ENCODE measurements at places on chromosomes 16 and 17.

DNA sequence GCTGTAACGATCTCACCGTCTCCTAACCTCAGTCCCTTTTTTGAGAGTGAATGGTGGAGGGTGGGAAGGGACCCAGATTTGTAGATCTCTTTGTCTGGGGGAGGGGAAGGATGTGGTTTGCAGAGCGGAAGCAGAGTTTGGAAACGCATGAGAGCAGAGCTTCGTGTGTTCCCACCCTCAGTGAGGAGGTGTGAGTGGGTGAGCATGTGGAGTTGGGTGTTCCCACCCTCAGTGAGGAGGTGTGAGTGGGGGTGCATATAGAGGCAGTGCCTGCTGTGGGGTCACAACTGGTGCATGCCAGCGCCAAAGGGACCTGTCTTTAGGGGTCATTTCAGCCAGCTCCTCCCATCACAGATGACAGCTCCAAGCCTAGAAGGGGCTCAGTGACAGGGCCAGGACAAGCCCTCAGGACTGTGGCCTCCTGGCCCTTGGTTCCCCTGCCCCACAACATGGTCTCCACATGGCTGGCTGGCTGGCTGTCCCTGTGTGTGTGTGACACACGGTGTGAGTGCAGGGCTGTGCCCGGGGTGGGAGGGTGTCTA, 1.8 kb upstream of the CISD3 start:
- DNase-seq: peak; percentile 52

GRCh38 chr16:1575578-1575977, 36.3 kb downstream of the IFT140 start:
- DNase-seq: no peak

GRCh38 chr17:82055023-82055964, 3.6 kb downstream of the GPS1 start:
- DNase-seq: no peak

DNA sequence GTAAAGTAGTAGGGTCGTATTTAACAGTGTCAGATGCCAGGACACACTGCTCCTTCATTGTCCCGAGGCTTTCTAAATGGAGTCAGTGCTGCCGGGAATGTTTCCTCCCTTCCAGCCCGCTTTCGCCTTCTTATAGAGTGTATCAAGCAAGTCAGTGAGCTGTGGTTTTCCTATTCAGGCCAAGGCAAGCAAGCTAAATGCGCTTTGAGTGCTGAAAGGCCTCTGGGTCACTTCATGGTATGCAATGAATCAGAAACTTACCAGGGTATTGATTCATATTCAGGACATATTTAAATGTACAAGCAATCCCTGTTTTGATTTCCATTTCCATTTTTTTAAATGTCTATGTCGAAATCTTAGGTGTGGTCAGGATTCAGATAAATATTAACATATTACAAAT, 327.9 kb upstream of the SOX9 start:
- DNase-seq: no peak

- DNase-seq: no peak
These were observed 14.5 kb downstream of the KIF19 start for GRCh38 chr17:74340470-74341023.

DNA sequence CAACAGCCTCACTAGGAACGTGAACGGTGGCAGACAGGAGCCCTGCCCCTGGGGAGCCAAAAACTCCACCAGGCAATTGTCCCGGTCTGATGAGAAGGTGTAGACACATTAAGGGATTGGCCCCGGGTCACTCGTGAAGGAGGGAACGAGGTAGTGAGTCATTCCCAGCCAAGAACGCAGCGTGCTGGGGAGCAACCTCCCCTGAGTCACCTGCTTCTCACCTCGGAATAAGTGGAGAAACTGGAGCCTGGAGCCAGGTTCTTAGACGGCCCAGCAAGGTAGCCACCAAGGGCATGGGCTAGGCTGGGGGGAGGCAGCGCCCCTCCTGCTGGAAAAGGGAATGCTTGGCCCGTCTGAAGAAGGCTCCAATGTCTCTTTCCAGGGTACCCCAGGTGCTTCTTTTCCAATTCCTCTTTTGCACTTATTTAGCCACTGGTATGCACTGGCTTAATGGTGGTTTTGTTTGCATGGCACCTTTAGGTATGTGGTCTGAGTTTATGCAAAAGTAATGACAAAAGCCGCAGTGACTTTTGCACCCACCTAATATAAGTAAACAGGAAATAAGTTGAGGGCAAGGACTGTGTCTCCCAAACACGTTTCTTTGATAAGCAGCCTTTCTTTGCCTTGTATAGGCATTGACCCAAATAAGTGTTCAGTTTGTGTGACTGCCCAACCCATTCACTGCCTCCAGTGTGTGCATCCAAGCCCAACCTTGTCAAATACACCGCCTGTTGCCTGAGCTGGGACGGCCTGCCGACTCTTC, 1.8 kb upstream of the HELZ start:
- peak; percentile 76 for DNase-seq

GRCh38 chr16:19295393-19295792, 9.9 kb downstream of the CLEC19A start:
- DNase-seq: no peak

DNA sequence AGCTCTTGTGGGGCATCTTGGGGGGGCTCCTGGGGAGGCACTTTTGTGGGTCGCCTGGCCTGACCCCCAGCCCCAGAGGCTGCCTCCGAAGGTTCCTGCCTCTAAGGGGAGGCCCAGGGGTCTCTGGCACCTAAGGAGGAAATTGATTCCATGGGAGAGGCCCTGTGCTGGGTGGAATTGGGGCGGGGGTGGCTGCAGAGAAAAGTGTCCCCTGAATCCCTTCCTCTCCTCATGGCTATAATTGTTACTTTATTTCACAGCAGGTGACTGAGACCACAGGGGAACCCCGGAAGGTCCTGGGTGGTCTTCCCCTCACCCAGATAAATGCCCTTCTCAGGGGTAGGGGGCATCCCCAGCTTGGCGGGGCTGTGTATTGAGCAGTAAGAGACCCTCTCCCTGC, 3.1 kb downstream of the GLIS2 start:
- DNase-seq: no peak

DNA sequence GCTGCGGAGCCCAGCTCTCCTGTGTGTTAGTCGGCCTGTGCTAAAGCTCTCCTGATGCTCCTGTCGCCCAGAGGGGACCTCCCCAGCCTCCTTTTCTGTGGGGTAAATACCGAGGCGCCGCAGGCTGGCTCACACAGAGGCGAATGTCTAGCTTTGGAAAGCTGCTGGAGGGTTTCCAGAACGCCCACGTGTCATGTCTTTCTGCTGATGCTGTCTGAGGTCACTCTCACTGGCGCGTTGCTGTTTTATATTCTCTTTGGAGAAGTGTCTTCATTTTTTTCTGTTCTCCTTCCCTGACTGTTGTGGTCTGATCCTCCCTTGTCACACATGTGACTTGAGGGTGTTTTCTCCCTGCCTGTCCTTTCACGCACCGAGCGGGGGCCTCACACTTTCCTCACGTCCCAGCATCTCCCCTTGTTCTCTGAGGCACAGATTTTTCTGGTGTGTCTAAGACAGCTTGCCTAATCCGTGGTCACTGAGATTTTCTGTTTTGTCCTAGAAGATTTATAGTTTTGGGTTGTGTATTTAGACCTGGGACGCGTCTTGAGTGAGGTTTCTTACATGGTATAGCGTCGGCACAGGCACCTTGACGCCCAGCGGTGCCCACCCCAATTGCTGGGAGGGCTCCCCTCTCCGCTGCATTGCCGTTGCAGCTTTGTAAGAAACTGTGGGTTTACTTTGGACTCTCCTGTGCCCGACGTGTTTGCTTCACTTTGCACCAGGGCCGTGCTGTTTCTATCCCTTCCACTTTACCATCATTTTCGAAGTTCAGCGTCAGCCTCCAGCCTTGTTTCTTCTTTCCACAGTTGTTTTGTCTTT, 92.1 kb upstream of the ZNF750 start:
- peak; percentile 34 for DNase-seq

- DNase-seq: no peak
These were observed 103.2 kb upstream of the AXIN2 start for GRCh38 chr17:65664696-65665095.

DNA sequence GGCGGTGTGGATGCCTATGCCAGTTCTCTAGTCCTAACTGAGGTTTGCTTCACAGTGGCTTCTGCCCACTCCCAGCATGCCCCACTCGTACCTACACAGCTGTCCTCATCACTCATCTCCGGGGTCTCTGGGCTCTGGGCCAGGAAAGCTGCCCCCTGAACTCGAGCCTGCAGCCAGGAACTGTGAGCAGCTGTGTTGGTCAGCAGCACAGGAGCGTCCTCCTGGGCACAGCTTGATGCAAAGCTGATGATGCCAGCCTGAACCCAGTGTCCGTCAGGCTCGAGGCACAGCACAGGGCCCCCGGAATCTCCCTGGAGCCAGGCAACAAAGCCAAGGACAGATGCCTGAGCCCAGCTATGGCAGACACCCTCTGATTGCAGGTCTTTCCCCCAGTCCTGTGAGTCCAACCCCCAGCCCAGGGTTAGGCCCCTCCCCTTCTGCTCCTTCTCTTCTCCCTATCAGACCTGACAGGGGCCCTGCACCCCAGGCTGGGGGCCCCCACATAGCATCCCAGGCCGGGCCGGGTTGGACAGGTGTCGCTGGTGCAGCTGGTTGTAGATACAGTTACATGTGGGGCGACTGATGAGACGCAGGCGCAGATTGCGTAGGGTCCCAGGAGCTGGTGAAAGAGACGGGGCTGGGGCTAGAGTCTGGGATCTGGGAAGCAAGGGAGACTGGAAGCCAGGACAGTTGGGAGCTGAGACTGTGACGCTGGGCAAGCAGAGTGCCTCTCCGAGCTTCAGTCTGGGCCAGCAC, 2.7 kb downstream of the PRSS53 start:
- DNase-seq: no peak

- DNase-seq: peak; percentile 52
These were observed 5.9 kb upstream of the SDK2 start for GRCh38 chr17:73650140-73650539.

DNA sequence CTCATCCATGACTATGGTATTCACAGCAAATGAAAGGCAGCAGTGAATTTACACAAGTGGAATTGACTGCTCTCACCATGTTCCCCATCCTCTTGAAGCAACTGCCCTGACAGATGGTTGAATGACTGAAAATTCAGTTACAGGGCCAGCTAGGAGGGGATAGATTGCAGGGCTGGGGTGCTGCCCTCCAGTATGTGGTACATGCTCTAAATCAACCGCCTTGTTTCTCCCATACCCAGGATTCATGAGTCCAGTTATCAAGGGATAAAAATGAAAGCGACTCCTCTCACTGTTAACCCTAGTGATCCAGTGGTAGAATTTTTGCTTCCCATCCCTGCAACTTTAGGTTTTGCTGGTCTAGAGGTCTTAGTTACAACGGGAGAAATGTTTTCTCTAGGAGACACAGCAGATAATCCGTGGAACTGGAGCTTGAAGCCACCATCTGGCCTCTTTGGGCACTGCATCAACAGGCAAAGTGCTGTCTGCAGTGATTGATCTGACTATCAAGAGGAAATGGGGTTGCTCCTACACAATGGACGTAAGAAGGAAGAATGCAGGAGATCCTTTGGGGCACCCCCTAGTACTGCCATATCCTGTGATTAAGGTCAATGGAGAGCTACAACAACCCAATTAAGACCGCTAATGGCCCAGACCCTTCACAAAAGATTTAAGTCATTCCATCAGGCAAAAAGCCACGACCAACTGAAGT, 32.0 kb downstream of the SCPEP1 start:
- DNase-seq: peak; percentile 73

- DNase-seq: no peak
These were observed 5.7 kb upstream of the IL32 start for GRCh38 chr16:3059723-3060242.

- DNase-seq: no peak
These were observed 32.5 kb upstream of the CDH8 start for GRCh38 chr16:62068747-62069146.

DNA sequence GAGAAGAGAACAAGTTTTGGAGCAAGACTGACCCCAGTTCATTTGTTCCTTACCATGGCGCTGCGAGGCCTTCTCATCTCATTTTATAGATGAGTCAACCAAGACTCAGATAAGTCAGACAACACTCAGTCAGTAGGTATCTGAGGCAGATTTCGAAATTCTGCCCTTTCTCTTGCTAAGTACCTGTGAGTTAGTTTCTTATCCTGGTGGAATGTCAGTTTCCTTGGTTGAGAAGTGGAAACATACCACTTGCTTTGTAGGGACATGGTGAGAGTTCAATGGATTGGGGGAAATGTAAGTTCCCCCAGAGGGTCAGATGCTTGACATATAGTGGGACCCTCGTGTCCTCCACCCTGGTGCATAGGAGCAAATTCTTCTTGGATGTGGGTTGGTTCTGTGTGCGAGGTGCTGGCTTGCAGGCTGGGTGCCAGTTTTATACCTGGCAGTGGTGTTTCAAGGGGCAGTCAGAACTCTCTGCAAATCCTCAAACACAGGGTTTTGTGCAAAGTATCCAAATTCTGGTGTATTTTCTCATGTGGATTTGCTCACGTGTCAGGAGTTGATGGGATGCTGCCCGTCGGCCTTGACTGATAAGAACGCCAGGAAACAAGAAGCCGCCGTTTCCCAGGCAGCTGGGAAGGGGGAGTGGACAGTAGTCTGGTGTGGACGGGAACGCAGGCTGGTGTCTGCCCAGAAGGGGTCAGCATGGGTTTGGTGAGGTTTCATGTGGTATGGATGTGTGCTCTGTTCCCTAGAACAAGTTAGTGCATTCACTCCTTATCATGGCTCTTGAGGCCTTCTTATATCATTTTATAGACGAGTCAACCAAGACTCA, 61.1 kb upstream of the CIBAR2 start:
- DNase-seq: no peak

GRCh38 chr17:62092784-62093183, 27.7 kb upstream of the MED13 start:
- no peak for DNase-seq

- DNase-seq: no peak
These were observed 131.2 kb downstream of the HS3ST3B1 start for GRCh38 chr17:14432079-14432478.

DNA sequence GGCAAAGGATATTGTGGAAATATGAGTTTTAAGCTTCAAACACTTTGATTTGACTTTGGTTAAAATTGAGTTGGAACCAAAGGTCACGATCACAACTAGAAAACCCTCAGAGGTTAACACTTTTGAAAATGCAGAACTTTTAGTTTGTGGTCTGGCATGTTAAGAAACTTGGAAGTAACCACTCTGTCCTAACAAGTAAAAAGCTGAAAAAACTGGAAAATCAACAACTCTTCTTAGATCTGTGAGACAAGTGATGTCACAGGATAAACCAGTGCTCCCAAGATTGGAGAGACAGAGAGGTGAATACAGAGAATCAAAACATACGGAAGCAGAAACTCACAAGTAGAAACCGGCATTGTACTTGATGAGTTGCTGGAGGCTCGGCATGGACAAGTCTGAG, 17.4 kb downstream of the MFSD6L start:
- DNase-seq: no peak

DNA sequence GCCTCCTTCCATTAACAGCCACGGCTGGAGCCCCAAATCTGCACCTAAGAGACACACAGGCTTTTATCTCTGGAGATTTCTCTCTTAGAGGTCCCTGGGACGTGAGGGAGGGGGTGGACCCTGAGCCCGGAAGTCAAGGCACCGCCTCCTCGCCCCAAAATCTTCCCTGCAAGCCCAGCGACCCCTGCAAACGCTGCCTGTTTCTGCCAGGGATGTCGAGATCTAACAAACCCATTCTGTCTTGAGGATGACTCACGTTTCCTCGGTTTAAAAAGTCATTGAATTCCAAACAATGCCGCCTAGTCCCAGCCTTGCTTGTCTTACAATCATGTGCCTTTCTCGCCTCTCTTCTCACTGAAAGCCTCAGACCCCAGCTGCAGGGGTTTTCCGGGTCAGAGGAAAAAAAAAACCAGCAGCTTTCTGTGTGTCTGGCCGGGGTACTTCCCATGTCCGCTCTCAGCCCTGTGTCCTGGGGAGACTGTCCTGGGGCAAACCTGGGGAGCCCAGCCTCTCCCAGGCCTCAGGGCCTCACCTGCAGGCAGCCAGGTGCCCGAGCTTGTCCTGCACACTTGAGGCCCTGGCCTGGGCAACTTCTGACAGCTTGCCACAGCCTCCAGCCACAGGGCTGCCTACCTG, 15.4 kb downstream of the ARL2BP start:
- DNase-seq: peak; percentile 7

Data from transverse colon (tissue), 4 donors.